Uterus (tissue), 4 donors: ENCODE measurements at places on chromosomes 12 and 14. TPM values are rescaled to one million over a fixed set of nuclear protein-coding genes. Genes with fewer than 3 reads are reported as not detected.

Gene AVPR1A
- 59.9 TPM for total RNA-seq

- DNase-seq = no peak
Measured at GRCh38 chr14:68427550-68427890, 365.3 kb downstream of the ZFP36L1 start.

DNA sequence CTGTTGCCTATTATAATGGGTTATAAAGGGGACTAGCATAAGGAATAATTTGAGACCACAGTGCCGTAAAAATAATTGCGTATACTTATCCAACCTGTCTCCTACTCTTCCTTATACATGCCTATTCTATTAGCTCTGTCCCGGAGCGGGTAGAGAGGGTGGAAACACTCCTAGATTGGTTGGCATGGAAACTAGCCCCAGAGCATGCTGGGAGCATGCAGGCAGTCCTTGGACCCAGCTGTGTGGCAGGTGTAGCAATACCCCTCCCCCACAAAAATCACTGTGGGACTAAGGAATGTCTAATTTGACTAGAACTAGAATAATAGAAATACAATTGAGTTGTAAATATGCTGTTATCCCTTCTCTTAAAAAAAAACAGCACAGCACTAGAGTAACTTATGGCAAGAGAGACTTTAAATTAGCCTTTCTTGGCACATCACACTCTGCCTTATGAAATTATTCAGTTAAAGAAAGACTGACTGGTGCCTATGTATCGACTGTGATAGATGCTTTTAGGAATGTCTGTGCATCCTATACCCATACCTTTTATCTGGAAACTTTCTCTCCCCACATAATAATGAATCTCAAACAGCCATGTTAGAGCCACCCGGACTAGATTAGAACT lies 244.0 kb upstream of the DAAM1 start:
- no peak for DNase-seq

DNA sequence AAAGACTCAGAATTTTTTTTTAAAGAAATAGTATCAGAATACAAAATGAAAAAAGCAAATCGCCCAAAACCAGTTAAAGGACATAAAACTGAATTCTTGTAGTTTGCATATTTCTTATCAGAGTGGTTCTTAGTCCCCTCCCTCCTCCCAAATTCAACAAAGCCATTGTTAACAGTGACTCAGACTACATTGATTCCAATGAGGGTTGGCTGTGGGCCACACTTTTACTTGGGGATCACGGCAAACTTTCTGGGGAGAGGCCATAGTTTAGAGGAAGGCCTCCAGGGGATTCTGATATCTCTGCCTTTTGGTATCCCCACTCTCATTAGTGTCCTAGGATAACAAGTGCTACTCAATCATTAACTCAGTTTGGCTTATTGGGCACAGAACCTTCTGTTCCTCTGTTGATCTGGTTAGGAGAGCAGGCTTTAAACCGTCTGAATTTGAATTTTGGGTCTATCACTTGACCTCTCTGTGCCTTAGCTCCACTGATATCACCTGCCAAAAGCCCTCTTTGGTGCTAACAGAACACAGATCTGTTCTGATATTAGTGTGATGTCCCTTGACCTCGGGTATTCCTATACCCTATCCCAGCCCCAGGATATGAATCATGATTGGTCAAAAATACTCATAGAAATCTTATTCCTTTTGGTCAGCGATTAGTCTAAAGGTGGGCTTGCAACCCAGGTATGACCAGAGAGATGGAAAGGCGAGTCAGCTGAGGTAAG lies 45.2 kb upstream of the APPL2 start:
- no peak for DNase-seq

DNA sequence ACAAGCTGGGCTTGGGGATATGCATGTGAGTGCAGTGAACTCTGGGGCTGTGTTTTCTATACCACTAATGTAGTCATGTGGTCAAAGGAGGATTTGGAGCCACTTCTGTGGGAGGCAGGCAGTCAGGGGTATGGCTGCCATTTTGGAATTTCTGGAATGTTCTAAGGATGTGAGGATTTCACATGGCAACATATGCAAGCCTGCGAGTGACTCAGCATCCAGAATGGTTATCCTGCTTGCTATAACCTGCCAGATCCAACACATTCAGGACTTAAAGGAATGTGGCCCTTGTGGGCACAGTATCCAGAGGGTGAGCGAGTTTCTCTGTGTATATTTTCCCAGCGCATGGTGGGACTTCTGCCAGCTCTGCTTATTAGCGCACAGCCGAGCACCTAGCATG lies 249.2 kb upstream of the PWP1 start:
- no peak for DNase-seq

DNA sequence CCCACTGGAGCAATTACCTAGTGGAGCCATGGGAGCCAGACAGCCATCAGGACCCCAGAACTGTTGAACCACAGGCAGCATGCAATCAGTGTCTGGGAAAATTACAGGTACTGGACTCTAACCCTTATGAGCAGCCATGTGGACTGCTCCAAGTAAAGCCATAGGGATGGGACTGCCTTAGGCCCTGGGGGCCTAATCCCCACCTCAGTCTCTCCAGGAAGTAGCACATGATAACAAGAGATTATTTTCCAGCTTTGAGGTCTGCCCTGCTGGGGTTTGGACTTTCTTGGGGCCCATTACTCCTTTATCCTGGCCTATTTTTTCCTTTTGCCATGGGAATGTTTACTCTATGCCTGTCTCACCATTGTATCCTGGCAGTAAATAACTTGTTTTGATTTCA lies 226.8 kb downstream of the AEBP2 start:
- DNase-seq = no peak

GRCh38 chr14:89279649-89280232 lies 137.3 kb downstream of the FOXN3 start:
- no peak for DNase-seq

DNA sequence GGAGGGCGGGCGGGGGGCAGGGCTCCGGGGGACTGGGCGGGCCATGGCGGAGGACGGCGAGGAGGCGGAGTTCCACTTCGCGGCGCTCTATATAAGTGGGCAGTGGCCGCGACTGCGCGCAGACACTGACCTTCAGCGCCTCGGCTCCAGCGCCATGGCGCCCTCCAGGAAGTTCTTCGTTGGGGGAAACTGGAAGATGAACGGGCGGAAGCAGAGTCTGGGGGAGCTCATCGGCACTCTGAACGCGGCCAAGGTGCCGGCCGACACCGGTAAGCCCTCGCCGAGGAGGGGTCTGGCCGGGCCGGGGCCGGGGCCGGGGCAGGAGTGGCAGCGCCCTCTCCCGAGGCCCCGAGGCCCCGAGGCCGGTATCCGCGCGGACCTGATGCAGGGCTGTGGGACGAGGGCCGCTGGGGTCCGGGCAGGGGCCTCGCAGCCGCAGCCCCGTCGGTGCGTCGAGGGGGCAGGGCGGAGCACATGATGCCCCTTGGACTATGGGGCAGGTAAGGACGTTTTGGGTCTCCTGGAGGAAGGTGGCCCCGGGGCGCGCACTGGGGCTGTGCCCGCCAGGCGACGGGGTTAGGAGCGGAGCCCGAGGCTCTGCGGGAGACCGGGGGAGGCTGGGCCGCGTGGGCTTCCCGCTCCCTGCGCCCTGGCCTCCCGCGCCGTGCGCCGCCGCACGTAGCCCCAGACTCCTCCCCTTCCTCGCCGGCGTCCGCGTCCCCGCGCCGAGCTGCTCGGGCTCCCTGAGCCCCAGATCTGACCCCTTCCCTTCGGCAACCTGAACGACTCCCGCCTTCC lies at the start of gene TPI1:
TPI1 (plus strand) TSS at position 119 of the 798 bp plus-strand sequence; CDS start at position 155, 36 bp downstream.
- DNase-seq = peak; percentile 89

- DNase-seq = no peak
Measured at GRCh38 chr12:21330682-21331253, 3.9 kb downstream of the SLCO1A2 start.

GRCh38 chr14:90758959-90759358 lies 57.3 kb downstream of the TTC7B start:
- DNase-seq = peak; percentile 65

DNA sequence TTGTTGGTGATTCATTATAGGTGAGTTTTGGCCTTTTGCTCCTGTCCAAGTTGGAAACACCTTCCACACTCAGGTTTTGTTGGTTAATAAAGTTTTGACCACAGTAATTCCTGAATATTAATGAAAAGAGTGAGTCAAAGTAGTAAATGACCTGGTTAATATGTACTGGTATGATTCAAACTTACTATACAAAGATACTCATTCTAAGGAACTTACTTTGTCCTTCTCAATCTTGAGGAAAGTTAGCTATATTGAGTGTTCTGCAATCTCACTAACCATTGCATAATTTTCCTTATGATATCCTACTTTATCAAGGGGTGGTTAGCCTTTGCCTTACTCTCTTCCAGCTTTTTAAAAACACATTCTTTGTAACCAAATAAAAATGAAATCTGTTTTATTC lies 20.9 kb upstream of the HECTD1 start:
- DNase-seq = no peak

Gene KRT82
- total RNA-seq = not detected

GRCh38 chr12:39074063-39074462 lies 168.7 kb upstream of the CPNE8 start:
- no peak for DNase-seq

Gene PNP
- total RNA-seq = 13.2 TPM

Gene KLC1
- 130 TPM for total RNA-seq

DNA sequence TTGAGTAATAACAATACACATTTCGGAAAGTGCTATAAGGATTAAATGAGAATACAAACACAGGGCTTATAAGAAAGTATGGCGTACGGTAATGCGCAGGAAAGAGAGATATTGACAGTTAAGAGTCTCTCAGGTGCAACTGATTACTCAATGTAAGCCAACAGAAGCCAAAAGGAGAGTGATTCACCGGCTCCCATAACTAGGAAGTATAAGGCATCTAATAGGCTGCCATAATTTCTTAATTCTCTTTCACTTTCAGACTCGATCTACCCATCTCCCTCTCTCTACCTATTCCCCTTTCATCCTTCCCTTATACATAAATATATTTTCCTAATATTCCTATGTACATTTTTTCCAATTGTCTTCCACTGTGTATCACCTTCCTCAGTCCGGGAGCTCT lies 90.0 kb downstream of the MDGA2 start:
- no peak for DNase-seq

- DNase-seq = no peak
Measured at GRCh38 chr12:64743206-64743605, 16.0 kb downstream of the GNS start.

Gene LRP1-AS
- not detected for total RNA-seq

Gene CLEC4A
- not detected for total RNA-seq

DNA sequence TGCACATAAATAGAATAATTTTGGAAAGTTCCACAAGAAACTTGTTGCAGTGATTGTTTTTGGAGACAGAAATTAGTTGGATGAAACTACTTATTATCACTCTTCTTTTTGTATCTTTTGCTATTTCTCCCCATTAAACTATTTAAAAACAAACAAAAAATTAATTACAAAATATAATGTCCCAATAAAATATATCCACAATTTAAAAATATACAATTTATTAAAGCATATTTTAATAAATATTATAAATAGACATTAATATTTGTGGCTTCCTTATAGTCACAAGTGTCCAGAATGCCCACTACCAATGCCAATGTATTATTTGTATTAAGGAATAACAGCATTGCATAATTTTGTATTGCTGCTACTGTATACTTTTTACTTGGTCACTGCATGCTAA lies 52.5 kb upstream of the GCH1 start:
- DNase-seq = no peak

Gene C12orf56
- not detected for total RNA-seq

GRCh38 chr14:54867011-54867410 lies 35.6 kb downstream of the GCH1 start:
- DNase-seq = no peak

Gene CMA1
- not detected for total RNA-seq

DNA sequence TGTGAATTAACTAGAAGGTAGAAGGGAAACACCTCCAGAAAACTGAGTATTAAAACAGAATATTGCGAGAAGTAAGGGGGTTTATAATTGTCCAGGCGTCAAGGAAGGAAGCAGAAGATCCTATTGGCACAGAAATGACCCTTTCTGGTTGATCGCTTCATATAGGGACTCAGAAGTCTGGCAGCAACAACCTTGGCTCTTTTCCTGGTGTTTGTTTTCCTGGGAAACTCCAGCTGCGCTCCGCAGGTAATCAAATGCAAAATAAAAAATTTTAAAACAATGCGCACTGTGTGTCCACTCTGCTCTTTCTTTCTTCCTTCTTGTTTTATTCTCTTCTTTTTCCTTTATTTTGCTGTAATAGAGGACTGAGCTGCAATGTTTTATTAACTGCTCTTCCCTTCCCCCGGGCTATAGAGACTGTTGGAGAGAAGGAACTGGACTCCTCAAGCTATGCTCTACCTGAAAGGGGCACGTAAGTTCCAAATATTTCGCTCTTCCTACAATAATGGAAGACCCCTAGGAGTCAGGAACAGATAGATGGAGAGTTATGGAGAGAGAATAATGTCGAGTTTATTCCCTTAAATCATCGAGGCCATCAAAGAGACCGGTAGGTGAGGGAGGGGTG lies 737 bp downstream of the SPX start:
- DNase-seq = no peak

Gene OLR1
- 0.41 TPM for total RNA-seq

DNA sequence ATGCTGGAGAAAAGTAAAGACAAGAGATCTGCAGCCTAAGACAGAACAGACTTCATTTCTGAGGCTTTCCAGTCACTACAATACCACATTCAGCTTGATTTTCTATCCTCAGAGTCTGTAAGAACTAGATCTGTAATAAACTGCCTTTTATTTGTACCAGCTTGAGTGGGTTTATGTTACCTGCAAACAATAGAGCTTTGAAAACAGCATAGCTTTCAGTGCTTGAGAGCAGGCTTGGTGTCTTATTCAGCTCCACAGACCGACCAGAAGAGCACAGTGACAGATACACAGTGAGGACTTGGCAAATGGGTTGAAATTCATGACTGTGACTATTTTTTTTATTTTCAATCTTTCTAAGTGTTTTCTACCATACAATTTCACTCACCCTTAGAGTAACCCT lies 207.8 kb upstream of the OTX2 start:
- no peak for DNase-seq

DNA sequence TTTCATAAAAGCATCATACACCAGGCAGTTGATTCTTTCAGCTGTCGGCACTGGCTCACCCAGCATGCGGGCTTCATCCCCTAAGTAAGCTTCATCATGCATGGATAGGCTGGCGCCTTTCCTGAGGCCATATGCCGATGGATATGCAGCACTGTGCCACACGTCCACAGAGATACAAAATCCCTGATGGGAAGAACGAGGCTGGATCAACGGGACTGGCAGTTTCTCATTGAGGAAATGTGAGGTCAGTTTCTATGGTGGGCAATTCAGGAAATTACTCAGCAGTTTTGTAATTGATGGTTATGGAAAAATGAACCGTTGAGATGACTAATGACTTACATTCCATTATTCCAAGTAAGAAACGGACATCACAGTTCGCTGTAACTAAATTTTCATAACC lies 453.8 kb downstream of the TMEM121 start:
- no peak for DNase-seq

Gene MMP17
- 17.4 TPM for total RNA-seq
